ENCODE measurements at places on chromosomes 5 and 9. TPM values are rescaled to one million over a fixed set of nuclear protein-coding genes. Genes with fewer than 3 reads are reported as not detected.

The PRR7 gene
- 15.0 TPM for total RNA-seq

- DNase-seq: peak; percentile 58
- H3K27ac ChIP-seq: no peak overlapping the region
- no peak overlapping the region for H3K4me3 ChIP-seq
- no peaks in the 10 kb centered on the region for H3K4me1 ChIP-seq
- H3K36me3 ChIP-seq: no peaks in the 10 kb centered on the region
These were observed 13.1 kb downstream of the PSD2 start for GRCh38 chr5:139808481-139809330.

- no peak overlapping the region for H3K27ac ChIP-seq
- no peaks in the 10 kb centered on the region for H3K27me3 ChIP-seq
- peaks cover 13% of the 10 kb centered on the region for H3K36me3 ChIP-seq
- peaks cover 20% of the 10 kb centered on the region for H3K4me1 ChIP-seq
- no peak overlapping the region for H3K4me3 ChIP-seq
These were observed 48.0 kb downstream of the RAB14 start for GRCh38 chr9:121153642-121154041.

The PCDHGA1 gene
- total RNA-seq: 0.35 TPM

The NSD1 gene
- 110 TPM for total RNA-seq

GRCh38 chr5:144335561-144335960, 164.9 kb downstream of the KCTD16 start:
- H3K36me3 ChIP-seq: no peaks in the 10 kb centered on the region
- H3K4me1 ChIP-seq: peaks cover 17% of the 10 kb centered on the region
- no peak for DNase-seq
- no peak overlapping the region for H3K27ac ChIP-seq
- H3K27me3 ChIP-seq: no peaks in the 10 kb centered on the region
- H3K4me3 ChIP-seq: no peak overlapping the region

DNA sequence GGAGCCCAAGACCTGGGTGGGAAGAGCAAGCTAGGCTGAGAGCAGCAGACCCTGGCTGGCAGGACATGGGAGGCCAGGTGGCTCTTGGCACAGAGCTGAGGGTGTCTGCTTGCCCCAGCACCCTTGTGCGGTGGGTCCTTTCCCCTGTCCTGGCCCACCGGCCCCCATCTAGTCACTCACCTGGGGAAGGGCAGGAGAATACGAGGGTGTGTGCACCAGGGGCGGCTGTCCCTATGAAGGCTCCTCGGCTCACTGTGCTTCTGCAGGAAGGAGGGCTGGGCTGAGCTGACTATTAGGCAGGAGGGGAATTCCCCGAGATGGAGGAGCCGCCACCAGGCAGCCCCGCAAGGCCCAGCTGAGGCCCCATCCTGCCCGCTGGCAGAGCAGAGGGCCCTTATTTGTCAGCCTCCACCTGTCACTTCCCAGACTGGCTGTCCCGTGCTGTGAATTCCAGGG, 6.1 kb upstream of the TNIP1 start:
- DNase-seq: peak; percentile 65
- H3K4me3 ChIP-seq: peak overlapping the region; percentile 73
- H3K27ac ChIP-seq: peak overlapping the region; percentile 59
- peaks cover 9% of the 10 kb centered on the region for H3K36me3 ChIP-seq

DNA sequence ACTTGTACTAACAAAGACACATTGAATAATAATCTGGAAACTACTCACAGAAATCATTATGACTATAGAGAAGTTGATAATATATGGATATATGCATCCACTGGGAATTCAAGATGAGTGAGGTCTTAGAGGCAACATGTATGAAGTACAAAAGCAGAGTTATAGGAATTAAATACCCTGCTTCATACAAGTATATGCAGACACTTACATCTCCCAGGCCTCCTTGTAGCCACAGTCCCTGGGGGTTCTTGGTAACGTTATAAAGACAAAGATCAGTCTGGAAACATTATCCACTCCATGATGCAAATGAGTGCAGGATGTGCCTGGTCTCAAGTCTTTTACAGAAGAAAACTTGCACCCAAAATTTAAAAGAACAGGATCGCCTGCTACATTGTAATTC, 92.4 kb upstream of the ANXA1 start:
- H3K4me3 ChIP-seq: no peak overlapping the region
- peaks cover 48% of the 10 kb centered on the region for H3K27me3 ChIP-seq
- DNase-seq: no peak
- no peaks in the 10 kb centered on the region for H3K4me1 ChIP-seq
- no peak overlapping the region for H3K27ac ChIP-seq
- no peaks in the 10 kb centered on the region for H3K36me3 ChIP-seq

DNA sequence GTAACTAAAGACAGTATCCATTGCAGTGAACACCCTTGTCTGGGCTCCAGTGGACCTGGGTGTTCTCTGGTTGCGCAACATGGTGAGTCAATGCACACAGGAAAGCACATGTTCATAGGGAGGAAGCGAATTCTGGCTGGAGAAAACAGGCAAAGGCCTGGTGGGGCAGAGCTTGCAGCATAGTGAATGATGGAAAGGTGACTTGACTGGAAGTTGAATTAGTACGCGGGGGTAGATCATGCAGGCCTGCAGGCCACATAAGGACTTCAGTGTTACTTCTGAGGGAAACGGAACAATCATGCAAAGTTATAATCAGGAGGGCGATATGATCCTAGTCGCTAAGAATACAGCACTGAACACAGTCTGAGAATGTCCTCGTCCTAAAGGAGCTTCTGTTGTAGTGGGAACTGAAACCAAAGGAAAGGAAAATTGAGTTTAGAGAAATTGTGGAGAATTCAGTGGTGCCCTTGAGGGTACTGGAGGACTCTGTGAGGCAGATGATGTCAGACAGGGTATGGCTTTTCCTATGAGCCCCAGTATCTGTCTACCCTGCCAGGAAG, 71.9 kb upstream of the RANBP3L start:
- peak; percentile 99 for DNase-seq
- H3K27me3 ChIP-seq: no peaks in the 10 kb centered on the region
- peak overlapping the region; percentile 24 for H3K27ac ChIP-seq
- H3K4me3 ChIP-seq: no peak overlapping the region

DNA sequence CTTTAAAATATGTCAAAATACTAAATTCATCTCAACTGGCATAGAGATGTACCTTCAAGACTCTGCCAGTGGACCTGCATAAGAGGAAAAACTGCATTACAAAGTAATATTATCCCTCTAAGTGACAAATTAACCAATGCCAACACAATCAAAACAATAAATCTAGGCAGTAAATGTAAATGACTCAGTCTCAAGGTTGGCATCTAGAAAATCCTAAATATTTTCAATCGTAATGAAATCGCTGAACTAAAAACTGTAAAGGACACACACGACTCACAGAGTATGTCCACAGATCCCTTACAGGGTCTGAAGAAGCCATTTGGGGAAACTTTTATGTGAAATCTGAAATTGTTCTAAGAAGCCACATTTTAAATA, 31.2 kb downstream of the ERMP1 start:
- H3K4me1 ChIP-seq: peaks cover under 1% of the 10 kb centered on the region
- no peak overlapping the region for H3K4me3 ChIP-seq
- H3K27me3 ChIP-seq: no peaks in the 10 kb centered on the region
- H3K36me3 ChIP-seq: no peaks in the 10 kb centered on the region
- DNase-seq: no peak

GRCh38 chr9:12604164-12604821, 88.9 kb upstream of the TYRP1 start:
- DNase-seq: peak; percentile 52
- no peaks in the 10 kb centered on the region for H3K36me3 ChIP-seq
- peaks cover 19% of the 10 kb centered on the region for H3K27me3 ChIP-seq
- no peaks in the 10 kb centered on the region for H3K4me1 ChIP-seq

GRCh38 chr5:84779186-84779585, 394.5 kb upstream of the EDIL3 start:
- no peak for DNase-seq
- H3K27me3 ChIP-seq: peaks cover 4% of the 10 kb centered on the region
- H3K4me1 ChIP-seq: no peaks in the 10 kb centered on the region
- no peak overlapping the region for H3K27ac ChIP-seq
- H3K36me3 ChIP-seq: no peaks in the 10 kb centered on the region

The C9orf72 gene
- total RNA-seq: 10.0 TPM

DNA sequence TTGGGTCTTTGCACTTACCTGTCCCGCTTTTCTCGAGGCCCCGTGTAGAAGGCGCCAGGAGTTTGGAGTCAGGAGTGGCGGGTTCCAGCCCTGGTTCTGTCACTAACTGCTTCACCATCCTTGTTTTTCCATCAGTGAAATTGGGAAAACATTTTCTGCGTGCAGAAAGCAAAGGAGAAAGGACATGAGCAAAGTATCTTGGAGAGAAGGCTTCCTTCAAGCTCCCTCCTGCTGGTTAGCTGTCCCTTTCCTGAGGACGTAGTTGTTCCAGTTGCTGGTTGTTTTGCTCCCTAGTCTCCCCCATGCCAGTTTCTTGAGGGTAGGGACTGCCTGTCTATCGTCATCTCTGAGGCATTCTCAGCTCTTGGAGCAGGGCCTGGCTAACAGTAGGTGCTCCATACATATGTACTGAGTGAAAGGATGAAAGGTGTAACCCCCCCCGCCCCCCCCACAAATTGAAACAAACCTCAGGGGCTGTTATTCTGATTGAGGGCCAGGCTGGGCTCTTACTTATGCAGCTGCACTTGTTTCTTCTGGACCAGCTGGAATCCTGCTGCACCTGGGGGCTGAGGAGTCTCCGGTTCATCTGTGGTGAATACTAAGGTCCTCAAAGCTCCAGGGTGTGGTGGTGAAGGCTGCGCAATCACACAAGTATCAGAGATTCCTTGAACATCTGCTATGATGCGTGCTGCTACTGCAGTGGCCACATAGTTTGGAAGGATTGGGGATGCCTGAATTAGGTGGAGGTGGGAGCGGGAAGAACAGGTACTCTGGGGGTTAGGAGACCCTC, 1.0 kb downstream of the SMIM3 start:
- peak overlapping the region; percentile 99 for H3K4me3 ChIP-seq
- no peaks in the 10 kb centered on the region for H3K36me3 ChIP-seq
- no peaks in the 10 kb centered on the region for H3K27me3 ChIP-seq
- peak; percentile 59 for DNase-seq
- peaks cover 46% of the 10 kb centered on the region for H3K4me1 ChIP-seq
- peak overlapping the region; percentile 91 for H3K27ac ChIP-seq

GRCh38 chr9:88536023-88536324, 996 bp downstream of the NXNL2 start:
- DNase-seq: no peak
- no peaks in the 10 kb centered on the region for H3K27me3 ChIP-seq
- peak overlapping the region; percentile 69 for H3K4me3 ChIP-seq
- H3K4me1 ChIP-seq: peaks cover 19% of the 10 kb centered on the region
- no peak overlapping the region for H3K27ac ChIP-seq

DNA sequence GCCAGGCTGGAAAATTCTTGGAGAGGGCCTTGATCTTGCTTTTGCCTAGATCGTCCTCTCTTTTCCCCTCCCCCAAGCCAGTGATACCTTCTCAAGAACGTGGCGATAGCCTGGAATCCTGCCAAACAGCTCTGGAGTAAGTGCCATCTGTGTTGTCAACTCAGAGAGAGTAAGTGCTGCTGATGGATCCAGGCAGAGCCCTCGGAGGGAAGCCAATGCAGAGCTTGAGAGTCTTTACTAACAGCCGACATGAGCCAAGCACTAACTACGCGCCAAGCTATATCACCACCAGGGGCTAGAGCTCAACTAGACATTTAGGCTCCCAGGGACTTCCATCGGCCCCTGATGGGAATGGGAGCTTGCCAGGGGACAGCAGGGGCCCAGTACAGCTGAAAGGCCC, 17.6 kb downstream of the RAPGEF1 start:
- no peak overlapping the region for H3K27ac ChIP-seq
- no peak overlapping the region for H3K4me3 ChIP-seq
- peaks cover 4% of the 10 kb centered on the region for H3K4me1 ChIP-seq
- H3K36me3 ChIP-seq: peaks cover 14% of the 10 kb centered on the region
- DNase-seq: no peak
- no peaks in the 10 kb centered on the region for H3K27me3 ChIP-seq

The PHF24 gene
- total RNA-seq: not detected

The LMX1B gene
- 3.9 TPM for total RNA-seq

GRCh38 chr9:75935591-75935990, 45.1 kb downstream of the PCSK5 start:
- no peaks in the 10 kb centered on the region for H3K36me3 ChIP-seq
- H3K27ac ChIP-seq: no peak overlapping the region
- H3K27me3 ChIP-seq: no peaks in the 10 kb centered on the region
- no peak for DNase-seq

- no peaks in the 10 kb centered on the region for H3K36me3 ChIP-seq
- no peaks in the 10 kb centered on the region for H3K27me3 ChIP-seq
- H3K4me3 ChIP-seq: no peak overlapping the region
- peak; percentile 69 for DNase-seq
- peaks cover 6% of the 10 kb centered on the region for H3K4me1 ChIP-seq
These were observed 193.3 kb downstream of the NTRK2 start for GRCh38 chr9:84862810-84863287.

DNA sequence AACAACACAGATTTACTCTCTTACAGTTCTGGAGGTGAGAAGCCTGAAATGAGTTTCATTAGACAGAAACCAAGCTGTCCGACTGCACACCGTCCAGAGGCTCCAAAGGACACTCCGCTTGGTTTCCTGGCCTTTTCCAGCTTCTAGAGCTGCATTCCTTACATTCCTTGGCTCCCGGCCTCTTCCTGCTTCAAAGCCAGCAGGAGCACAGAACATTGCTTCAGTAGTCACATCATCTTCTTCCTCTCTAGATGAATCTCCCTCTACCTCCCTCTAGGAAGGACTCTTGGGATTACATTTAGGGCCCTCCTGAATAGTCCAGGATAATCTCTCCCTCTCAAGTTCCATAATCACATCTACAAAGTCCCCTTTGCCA, 213.3 kb downstream of the CDK5RAP2 start:
- peak overlapping the region; percentile 74 for H3K27ac ChIP-seq
- no peaks in the 10 kb centered on the region for H3K27me3 ChIP-seq
- H3K4me3 ChIP-seq: no peak overlapping the region
- peak; percentile 83 for DNase-seq
- no peaks in the 10 kb centered on the region for H3K36me3 ChIP-seq
- H3K4me1 ChIP-seq: peaks cover 7% of the 10 kb centered on the region

DNA sequence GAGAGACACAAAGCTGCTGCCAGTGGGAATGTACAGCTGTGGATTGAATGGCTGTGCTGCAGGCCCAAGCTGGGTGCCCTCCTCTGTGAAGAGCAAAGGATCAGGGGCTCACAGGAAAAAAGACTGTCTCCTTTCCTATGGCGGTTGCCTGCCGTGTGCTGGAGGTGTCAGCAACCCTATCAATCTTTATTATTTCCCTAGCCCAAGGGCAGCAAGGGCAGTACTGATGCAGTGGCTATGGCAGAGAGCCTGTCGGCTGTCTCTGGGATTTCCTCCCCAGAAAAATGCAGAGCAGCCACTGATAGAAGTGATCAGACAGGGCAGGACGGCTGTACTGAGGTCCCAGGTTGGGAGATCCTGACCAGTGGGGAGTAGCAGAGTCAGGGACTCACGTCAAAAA, 117.3 kb upstream of the CDH12 start:
- no peaks in the 10 kb centered on the region for H3K27me3 ChIP-seq
- peaks cover 6% of the 10 kb centered on the region for H3K36me3 ChIP-seq
- no peak for DNase-seq
- H3K4me3 ChIP-seq: no peak overlapping the region
- H3K4me1 ChIP-seq: no peaks in the 10 kb centered on the region
- no peak overlapping the region for H3K27ac ChIP-seq

- no peak for DNase-seq
- H3K27ac ChIP-seq: no peak overlapping the region
- H3K27me3 ChIP-seq: peaks cover 50% of the 10 kb centered on the region
- no peaks in the 10 kb centered on the region for H3K36me3 ChIP-seq
These were observed 208.5 kb downstream of the PARP8 start for GRCh38 chr5:50875002-50875344.

All from MCF 10A (cell line).